ENCODE measurements at places on chromosomes 1 and 21.

- DNase-seq = no peak
These were observed 30.4 kb downstream of the ATP2B4 start for GRCh38 chr1:203656796-203657747.

GRCh38 chr1:25049190-25049589, 119.1 kb upstream of the RUNX3 start:
- DNase-seq = no peak

- DNase-seq = no peak
These were observed 604.5 kb downstream of the PLPP3 start for GRCh38 chr1:55974714-55975441.

DNA sequence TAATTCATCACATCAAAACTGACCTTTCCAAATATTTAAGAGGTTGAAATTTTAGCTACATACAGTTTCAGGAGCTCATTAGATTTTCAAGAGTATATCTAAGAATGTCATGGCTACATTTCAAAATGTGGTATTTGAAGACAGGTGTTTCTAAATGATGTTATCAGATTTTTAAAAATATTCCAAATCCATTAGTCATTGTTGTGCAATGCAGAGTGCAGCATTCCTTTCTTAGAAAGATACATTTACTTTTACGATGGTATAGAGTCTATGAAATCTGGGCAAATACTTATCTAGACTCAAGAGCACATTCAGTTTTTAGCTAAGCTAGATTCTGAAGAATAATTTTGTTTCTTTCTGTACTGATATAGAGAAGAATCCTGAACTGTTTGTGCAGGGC, 230.3 kb downstream of the CHRM3 start:
- no peak for DNase-seq

GRCh38 chr1:184507604-184508280, 120.9 kb downstream of the C1orf21 start:
- no peak for DNase-seq

- DNase-seq = no peak
These were observed 858.5 kb upstream of the B3GALT2 start for GRCh38 chr1:194044892-194045291.

- DNase-seq = no peak
These were observed 92.3 kb downstream of the COQ8A start for GRCh38 chr1:227032396-227032795.

- no peak for DNase-seq
These were observed 26.4 kb downstream of the LAMB3 start for GRCh38 chr1:209625791-209626285.

GRCh38 chr1:13967707-13968106, 267.7 kb downstream of the PRDM2 start:
- DNase-seq = no peak

DNA sequence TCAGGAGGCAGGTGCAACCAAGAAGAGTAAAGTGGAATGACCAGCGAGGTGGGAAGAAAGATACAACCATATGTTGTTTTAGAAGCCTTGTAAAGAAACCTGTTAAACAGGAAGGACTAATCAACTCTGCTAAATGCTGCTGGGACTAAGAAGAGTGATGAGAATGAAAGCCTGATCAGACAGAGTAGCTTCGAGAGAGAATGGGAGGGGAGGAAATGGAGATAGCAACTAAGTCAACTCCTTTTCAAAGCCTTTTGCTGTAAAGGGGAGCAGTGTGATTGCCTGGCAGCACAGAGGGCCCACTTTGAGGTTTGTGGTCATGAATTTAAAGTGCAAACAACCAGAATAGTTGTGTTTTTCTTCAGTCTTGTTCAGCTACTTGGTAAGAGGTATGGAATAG, 31.4 kb downstream of the SLC30A7 start:
- peak; percentile 59 for DNase-seq

GRCh38 chr1:190464690-190465089, 13.0 kb downstream of the BRINP3 start:
- DNase-seq = no peak

GRCh38 chr1:61568460-61569302, 156.3 kb downstream of the TM2D1 start:
- no peak for DNase-seq

DNA sequence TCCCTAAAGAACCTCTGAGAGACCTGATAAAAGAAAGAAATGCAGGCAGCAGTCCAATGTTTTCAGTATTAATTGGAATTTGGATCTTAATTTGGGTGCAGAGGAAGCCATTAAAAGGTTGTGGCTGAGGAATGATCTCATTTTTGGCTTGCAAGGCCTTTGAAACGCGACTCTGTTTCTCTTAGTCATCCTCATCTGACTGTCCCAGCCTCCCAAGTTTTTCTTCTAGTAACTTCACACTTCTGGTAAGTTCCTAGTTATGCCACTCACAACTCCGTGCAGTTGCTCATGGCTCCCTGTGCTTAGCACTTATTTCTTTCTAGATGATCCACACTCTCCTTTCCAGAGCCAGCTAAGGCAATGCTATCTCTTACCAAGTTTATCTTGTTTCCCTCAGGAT, 147.4 kb upstream of the USP24 start:
- no peak for DNase-seq

- DNase-seq = no peak
These were observed 107.1 kb upstream of the OLIG2 start for GRCh38 chr21:32918478-32919120.

- DNase-seq = no peak
These were observed 23.8 kb upstream of the COL18A1 start for GRCh38 chr21:45381036-45381787.

GRCh38 chr1:173249349-173249748, 42.2 kb upstream of the TNFSF4 start:
- DNase-seq = no peak

DNA sequence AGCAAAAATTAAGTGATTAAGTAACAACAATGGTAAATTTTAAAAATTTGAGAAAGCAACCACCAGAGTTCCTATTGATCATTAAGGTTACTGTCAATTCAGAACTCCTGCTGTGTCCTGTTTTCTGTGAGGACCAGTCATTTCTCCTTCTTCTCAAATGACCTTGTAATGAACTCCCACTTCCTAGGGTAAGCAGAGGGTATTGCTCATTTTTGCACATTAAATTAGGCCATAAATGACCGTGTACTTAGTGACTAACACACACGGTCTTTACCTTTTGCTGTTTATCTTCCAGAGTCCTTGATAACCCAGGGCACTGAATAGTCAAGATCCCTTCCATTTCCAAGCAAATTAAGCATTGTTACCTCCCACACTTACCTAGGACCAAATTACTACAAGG, 227.5 kb upstream of the LYPLAL1 start:
- DNase-seq = no peak

- no peak for DNase-seq
These were observed 1.6 kb downstream of the C1orf21 start for GRCh38 chr1:184388319-184388889.

DNA sequence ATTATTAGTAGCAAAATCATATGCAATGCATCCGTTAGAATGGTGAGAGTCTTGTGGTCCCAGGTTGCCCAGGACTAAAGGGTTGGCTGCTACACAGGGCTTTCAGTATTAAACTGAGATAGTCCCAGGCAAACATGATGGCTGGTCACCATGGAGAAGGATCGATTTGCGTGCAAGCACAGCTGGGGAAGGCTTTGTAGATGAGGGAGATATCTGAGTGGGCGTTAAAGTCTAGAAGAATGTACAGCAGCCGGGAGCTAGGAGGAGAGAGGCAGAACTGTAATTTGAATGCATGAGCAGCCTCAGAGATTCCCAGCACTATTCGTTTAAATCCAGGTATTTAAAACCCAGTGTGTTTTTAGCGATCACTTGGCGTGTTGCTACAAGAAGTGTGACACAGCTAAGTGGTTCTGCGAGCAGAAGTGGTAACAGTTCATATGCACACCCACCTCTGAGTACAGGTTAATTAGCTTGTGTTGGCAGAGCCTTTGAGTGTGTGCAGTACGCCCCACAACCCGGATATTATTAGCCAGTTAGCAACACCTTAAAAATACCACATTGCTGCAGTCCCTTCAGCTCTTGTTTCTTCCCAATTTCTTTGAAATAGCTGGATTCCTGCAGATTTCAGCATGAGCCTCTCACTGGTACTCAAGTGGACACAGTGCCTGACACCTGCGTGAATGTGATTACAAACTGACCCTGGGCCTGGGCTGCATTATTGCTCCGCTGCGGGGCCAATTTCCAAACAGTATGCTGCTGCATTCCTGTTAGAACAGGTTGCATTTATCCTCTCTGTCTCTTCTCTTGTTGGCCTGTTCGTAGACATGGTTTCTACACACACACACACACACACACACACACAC, 67.2 kb upstream of the SCAF4 start:
- DNase-seq = no peak

- DNase-seq = no peak
These were observed 104.5 kb downstream of the PCNX2 start for GRCh38 chr1:233190987-233191386.

GRCh38 chr1:156809711-156810366, 6.8 kb downstream of the SH2D2A start:
- DNase-seq = no peak

- DNase-seq = no peak
These were observed 10.6 kb downstream of the RGSL1 start for GRCh38 chr1:182460550-182460951.

DNA sequence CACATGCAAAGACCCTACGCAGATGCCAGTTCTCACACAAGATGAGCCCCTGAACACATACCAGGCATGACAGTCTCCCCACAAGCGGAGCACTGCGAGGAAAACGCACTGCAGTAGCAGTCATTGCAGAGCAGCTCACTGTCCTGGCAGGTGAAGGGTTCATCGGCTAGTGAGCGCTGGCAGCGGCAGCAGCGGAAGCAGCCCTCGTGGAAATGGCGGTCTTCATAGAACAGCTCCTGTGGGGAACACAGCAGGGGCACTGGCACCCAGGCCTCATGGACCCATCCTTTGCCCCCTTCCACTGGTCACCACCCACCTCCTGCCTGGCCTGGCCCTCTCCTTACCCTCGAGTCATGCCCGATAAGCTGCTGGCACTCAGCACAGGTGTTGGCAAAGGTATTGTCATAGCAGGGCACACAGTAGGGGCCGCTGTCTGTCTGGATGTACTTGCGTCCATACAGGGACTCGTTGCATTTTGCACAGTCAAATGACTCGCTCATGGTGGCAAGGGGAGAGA, 6.3 kb downstream of the FHL3 start:
- no peak for DNase-seq

DNA sequence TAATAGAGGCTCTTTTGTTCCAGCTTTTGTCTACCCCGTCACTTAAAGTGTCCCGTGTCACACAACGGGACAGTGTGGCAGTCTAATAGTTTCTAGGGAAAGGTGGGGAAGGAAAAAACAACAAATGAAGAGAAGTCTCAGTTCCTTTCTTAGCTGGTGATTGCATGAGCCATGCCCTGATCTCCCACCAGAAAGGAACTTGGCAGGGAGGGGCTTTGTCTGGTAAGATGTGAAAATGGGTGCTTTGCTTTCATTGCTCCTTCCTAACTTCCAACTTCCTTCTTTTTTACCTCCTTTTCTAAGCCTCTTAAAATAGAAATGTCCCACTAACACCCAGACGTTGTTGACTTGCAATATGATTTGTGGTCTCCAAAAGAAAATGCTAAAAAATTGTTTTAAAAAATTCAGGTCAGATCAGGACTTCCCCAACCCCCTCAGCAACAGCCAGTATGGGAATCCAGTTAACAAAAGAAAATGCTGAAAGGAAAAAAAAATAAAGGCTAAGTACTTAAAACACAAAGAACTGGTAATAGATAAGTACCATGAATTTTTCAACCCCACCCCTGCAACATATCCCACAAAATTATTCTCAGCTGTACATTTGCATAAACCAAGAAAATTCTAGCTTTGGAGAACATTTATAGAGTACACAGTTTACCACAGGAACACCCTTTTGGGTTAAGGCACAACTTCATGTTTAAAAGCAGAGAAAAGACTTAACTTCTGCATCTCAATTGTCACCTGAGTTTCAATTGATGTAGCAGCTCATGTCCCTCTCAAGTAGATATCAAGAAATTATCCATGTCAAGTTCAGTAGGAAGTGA, 106.2 kb downstream of the NIBAN1 start:
- no peak for DNase-seq

DNA sequence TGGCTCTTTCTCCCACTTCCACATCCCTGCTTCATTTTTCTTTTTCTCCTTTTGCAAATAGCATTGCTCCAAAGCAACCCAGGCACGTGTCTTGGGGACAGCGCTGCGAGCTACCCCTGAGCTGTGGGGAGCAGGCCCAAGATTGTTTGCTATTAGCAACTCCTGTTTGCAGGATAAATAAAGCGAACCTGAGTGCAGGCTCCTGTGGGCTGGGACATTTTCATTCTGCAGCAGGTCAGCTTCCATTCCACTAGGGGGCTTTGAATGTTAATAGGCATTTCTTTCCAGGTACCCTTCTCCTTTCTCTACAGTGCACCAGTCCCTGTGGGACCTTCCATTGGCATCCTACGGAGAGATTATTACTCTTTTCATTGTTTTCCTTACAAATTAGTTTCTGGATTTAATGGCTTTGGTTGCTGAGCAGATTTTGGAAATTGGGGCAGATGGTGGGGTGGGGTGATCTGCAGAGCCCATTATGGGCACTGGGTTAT, 54.0 kb downstream of the OLFML3 start:
- DNase-seq = no peak

DNA sequence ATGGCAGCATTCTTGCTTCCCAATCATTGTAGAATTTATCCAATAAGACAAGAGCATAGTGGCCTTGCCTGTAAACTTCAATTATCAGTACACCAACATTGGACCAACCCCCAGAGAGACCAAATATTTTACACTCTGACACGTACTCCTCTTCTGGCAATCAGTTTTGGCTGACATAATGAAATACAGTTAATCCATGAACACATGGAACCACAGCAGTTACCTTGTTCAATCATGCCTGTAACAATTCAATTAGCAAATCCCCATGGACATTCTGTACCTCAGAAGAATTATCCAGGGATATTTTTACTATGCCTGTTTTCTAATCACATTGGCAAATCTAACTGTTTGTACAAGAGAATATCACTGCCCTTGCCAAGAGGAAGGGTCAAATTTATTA, 2162.0 kb downstream of the MRPL39 start:
- no peak for DNase-seq

DNA sequence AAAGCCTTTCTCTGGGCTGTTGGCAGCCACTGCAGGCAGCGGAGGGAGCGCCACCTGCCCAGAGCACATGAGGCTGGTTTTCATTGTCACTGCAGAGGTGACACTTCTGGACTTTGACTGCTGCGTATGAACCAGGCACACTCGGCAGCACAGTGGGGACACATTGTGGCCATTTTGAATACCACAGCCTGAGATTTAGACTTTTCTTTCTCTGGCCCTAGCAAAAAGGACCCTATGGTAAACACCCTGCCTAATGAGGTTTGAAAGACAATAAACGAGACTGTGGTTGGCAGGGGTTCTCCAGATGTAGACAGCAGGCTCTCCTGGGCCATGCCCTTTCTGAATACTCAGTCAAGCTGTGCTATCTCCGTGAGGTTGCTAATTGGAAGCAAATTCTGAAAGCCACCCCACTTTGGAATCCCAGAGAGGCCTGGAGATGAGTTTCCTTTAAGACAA, 12.0 kb upstream of the KCNE2 start:
- peak; percentile 18 for DNase-seq

GRCh38 chr1:59411147-59411546, 114.3 kb downstream of the FGGY start:
- DNase-seq = no peak

- no peak for DNase-seq
These were observed 63.3 kb upstream of the RNF11 start for GRCh38 chr1:51172811-51173210.

- DNase-seq = no peak
These were observed 2.7 kb upstream of the COL16A1 start for GRCh38 chr1:31706384-31707058.

- DNase-seq = no peak
These were observed 64.0 kb downstream of the SAMSN1 start for GRCh38 chr21:14482165-14482564.

All from activated gamma-delta T cell treated with Interleukin-2 at 50 U/mL for 16 hours (primary cell).